ENCODE measurements at places on chromosomes 7 and 10. TPM values are rescaled to one million over a fixed set of nuclear protein-coding genes. Genes with fewer than 3 reads are reported as not detected.

Gene MRPL32
- 92.0 TPM for polyA plus RNA-seq

Gene RHBDD2
- polyA plus RNA-seq = 59.7 TPM

Gene NUP42
- 55.8 TPM for polyA plus RNA-seq

Gene FGFBP3
- polyA plus RNA-seq = 3.3 TPM

Gene FOXP2
- 13.3 TPM for polyA plus RNA-seq
